ENCODE measurements at places on chromosomes 4 and X.

- DNase-seq, result no peak
Measured at GRCh38 chrX:19776753-19777152, 110.6 kb downstream of the SH3KBP1 start.

DNA sequence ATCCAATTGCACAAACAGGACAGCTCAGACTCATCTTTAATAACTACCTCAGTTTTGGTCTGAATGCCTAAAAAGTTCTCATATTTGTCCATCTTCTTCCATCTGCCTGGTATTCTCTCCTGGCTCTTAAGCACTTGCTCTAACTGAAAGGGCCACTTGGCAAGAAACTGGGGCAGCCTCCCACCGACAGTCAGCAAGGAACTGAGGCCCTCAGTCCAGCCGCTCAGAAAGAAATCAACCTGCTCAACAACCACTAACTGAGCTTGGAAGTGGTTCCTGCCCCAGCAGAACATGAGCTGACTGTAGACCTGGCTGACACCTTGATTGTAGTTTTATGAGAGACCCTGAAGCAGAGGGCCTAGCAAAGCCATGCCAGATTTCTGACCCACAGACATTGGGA, 84.4 kb downstream of the PPEF2 start:
- no peak for DNase-seq

DNA sequence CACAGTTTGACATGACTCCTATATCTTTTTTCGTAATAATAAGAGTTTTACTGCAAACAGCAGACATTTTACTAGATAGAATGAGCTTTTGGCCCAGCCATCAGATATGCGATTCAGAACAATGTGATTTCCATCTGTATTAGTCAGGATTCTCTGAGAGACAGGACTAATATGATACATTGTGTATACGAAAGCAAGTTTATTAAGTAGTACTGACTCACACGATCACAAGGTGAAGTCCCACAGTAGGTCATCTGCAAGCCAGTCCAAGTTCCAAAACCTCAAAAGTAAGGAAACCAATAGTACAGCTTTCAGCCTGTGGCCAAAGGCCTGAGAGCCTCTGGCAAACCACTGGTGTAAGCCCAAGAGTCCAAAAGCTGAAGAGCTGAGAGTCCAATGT, 24.1 kb downstream of the CXCL8 start:
- no peak for DNase-seq

DNA sequence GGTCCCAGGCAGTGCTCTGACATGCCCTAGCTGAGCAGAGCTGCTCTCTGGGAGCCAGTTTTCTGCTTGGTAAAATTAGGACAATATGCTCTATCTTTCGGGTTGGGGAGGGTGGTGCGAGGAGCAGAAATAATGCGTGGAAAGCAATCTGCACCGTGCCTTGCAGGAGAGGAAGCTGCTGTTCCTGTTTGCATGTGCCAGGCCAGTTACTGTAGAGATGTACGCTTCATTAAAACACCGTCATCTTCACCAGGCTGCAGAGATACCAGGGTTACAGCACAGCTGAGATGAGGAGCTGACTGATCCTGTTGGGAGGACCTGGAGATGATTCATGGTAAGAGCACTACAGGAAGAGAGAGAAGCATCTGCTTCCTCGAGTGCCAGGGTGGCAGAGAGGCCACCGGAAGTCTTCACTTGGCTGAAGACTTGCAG, 29.5 kb upstream of the IRF2 start:
- no peak for DNase-seq

DNA sequence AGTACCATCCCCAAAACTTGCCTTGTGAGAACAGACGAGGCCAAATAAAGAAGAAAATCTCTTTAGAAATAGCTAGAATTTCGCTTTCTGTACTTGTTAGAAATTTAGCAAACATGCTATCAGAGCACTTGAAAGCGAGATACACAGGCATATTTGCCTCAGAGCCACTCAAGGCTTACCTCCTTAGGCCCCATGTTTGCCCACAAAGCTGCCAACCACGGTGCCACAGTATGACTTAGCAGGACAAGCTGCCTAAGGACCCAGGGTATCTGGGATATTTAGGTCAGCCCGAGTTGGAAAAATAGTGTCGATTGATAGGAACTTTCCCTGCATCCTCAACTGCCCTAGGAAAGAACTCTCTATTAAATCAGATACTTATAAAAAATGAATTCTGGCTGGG, 24.2 kb downstream of the NDNF start:
- DNase-seq, result no peak

GRCh38 chr4:3047464-3048286, 26.7 kb downstream of the HTT-AS start:
- DNase-seq, result peak; percentile 83

DNA sequence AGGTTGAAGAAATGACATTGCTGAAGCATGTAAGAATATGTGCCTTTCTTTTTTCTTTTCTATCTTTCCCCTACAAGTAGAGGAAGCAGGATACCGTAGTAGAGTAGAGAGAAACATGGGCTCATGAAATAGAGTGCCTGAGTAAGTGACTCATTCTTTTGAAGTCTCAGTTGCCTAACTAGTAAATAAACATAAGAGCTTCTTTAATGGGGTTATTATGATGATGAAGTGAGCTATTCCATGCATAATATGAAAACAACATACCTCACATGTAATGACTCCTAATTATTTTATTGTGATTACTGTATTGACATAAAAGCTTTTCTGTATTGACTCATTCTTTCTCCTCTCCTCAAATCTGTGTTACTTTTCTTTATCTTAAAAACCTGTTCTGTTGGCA, 1538.2 kb downstream of the TECRL start:
- no peak for DNase-seq

GRCh38 chrX:29470030-29470429, 745.3 kb upstream of the MAGEB2 start:
- no peak for DNase-seq

DNA sequence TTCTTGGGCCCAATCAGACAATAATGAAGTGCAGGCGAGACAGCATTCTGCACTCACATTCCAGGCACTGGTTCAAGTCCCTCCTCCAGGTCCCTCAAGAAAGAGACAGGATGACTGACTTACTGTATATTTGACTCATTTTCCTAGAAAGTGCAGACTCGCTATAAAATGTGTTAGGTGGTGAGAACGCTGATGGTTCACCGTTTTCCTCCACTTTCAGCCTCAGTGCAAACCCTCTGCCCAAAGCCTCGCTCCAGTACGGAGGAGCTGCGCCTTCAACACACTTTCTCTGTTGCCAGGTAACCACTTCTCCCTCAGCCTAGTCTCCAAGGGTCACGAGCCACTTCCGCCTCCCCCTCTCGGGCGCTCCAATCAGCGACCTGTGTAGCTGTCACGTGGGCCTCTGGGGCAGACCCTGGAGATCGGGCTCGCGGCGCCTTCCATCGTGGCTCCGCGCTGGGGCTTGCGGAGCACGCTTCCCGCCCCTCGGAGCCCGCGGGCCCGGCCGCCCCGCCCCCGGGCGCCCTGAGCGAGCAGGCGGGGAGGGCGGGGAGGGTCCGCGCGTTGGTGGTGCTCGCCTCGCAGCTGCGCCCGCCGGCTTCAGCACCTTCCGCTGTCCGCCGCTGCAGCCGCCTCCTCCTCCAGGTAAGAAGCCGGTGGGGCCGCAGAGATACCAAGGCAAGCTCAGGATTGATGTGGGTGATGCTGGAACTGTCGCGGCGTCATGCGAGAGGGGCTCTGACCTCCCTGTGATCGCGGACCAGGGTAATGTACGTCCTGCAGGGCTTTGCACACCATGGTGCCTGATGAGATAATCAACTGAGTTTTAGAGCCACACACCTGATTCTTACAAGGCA, at the start of gene WDR17:
TSS of gene WDR17 (plus strand) at position 407 of the 857 bp plus-strand sequence. CDS start 45,740 bp downstream, outside the sequence.
- DNase-seq, result peak; percentile 97

GRCh38 chr4:145531223-145531622, 49.6 kb downstream of the SMAD1 start:
- no peak for DNase-seq

DNA sequence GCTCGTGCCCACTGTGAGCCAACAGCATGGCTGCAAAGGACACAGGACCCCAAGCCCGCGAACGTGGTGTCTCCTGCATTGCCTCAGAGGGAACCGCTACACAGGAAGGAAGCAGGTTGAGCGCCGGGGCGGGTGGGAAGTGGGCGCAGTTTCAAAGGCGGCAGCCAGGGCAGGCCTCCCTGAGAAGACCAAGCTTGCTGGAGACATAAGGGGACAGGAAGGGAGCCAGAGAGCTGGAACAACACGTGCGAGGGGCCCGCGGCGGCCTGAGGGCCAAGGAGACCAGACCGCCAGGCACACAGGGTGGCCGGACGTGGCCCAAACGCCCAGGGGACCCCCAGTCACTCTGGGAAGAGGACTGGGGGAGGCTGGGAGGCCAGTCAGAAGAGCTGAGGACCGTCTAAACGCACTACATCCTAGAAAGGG, 32.0 kb downstream of the CTBP1 start:
- DNase-seq, result no peak

GRCh38 chr4:88017516-88018297, 10.3 kb downstream of the PKD2 start:
- DNase-seq, result no peak

DNA sequence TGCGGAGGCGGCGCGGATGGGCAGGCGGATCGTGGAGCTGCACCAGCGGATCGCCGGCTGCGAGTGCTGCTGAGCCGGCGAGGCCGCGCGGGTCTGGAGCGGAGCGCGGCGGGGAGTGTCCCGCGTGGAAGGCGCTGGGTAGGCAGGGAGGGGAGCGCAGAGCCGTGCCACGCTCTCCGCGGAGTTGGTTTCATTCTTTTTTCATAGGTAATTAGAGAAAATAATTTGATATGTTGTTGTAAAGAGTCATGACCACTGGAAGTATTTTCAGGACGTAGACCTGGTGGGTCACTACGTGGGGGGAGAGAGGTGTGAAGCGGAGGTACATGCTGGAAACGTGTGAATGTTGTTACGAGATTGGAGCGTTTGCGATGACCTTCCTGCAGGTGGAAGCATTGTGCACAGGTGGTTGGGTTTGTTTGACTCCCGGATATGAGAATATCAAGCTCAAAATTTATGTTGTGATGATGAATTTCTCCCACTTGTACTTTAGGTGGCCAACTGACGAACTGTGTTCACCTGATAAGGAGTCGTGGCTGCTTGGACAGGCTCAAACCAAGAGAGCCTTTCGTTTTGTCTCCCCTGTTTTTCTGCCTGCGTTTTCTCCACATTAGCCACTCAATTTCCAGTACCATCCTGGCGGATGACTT, 19.1 kb upstream of the S100P start:
- DNase-seq, result peak; percentile 40

GRCh38 chrX:123256378-123256777, 72.3 kb downstream of the GRIA3 start:
- no peak for DNase-seq
